ENCODE measurements at places on chromosomes 11 and 22.

- no peak for DNase-seq
These were observed 303.5 kb downstream of the TBC1D22A start for GRCh38 chr22:47065756-47066615.

DNA sequence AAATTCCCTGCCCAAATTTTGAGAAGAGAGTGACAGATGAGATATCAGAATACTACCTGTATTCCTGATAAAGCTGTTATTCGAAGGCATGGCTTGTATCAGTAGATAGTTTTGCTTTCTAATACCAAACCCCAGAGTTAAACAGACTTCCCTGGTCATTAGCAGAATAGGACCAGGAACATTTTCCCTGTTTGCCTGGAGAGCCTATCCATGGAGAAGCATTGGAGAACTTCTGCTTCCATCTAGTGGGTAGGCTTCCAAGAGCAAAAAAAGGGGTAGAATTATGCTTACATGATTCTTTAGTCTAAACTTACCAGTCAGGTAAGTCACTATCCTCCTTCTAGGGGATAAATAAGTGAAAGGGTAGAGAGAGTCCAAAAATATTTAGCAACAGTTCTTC lies 14.2 kb downstream of the PDE3B start:
- no peak for DNase-seq

DNA sequence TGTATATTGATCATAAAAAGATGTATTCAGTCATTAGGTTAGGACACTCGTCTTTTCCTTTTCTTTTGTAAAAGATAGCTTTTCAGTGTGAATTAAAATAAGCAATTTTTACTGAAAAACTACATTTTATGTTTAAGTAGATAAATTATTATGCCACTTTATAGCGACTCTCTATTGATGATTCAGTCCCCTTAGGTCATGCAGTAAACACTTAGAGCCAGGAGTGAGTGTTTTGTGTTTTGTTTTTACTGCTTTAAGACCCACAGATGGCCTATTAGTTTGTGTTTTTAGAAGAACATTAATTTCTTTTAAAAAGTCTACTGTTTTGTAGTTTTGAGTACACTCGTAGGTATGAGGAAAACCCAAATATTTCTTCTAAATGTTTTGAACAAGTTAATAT lies 86.6 kb downstream of the YAP1 start:
- peak; percentile 38 for DNase-seq

DNA sequence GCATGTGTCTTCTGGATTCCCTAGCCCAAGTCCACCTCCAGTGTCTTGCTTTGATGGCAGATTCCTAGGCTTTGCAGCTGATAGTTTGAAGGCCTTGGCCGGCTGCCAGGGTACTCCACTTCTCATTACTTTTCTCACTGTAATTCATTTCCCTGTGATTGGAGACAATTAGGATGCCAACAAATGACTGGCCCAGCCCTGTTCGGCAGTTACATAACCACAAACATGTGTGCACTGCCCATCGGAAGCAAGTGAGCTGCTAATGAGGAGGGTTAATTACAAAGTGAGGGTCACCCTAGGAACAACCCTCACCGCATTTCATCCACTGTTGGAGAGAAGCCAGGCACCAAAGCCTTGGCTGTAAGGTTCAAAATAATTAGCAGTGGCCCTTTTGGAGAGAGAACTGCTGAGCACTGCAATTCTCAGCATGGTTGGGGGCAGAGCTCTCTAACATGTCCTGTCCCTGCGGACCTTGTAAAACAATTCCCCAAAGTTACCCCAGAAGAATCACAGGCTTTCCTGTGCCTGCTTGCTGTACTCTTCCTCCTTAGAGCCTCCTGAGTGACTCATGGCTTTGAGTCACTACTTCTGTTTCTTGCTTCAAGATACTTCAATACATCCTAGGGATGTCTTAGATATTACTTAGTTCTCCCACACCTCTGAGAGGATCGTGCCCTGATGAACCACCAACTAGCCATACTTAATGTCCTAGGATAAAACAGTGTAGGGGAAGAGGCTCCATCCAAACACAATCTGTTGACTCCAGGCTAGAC lies 109.7 kb upstream of the GALNT18 start:
- no peak for DNase-seq

DNA sequence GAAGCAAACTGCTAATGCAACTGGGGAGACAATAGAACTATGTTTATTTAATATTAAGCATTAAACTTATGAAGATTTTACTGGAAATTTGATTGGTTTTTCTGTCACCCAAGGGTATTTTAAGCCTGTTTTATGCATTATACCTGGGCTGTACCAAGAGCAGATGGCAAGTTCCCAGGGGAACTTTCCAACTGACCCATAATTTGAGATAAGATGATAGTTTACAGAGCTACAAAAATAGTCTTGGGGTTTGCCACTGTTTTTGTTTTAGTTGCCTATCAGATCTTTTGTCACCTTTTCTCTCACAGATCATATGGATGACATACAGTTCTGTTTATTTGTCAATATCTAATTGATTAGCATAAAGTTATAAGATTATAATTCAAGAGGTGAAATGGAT lies 43.9 kb downstream of the PDE3B start:
- no peak for DNase-seq

- DNase-seq: no peak
These were observed 436.9 kb downstream of the GUCY1A2 start for GRCh38 chr11:106581399-106581798.

DNA sequence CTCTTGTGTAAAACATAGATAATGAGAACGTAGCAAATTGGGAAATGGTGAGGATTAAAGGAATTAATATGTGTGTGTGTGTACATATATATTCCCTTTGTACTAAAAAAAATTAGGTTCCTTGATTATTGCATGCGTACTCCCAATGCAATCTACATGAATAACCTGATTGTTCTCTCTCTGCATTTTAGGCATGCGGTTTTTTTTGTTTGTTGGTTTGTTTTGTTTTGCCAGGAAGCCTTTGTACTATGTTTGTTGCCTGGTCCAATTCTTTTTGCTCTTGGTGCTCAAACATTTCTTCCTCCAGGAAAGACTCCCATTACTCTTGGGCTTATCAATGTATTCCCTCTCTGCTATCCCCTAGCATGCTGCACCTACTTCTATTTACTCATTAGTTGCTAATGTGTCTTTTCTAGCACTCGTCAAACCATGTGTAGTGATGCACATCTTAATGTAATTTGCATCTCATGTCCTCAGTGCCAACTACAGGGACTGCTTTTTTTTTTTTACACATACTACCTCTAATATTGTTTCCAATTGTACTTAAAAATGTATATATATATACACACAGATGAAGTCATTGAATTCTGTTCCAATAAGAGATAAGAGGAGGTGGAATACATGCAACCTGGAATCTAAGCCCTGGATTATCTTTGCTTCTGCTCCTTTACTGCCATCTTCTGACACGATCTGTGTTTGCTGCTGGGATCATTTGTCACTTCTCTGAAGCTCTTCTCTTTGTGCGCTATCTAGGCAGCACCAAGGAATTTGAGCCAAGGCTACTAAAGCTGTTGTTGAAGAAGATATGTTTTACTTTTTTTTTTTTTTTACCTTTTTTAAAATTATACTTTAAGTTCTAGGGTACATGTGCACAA lies 197.2 kb upstream of the ANO3 start:
- DNase-seq: peak; percentile 58

GRCh38 chr11:25218036-25218435 lies 721.2 kb downstream of the LUZP2 start:
- no peak for DNase-seq

- no peak for DNase-seq
These were observed 334.9 kb downstream of the OPCML start for GRCh38 chr11:133197425-133197824.

- DNase-seq: no peak
These were observed 21.0 kb downstream of the PARVB start for GRCh38 chr22:44045145-44045544.

- DNase-seq: no peak
These were observed 9.7 kb downstream of the INCENP start for GRCh38 chr11:62133328-62134065.

DNA sequence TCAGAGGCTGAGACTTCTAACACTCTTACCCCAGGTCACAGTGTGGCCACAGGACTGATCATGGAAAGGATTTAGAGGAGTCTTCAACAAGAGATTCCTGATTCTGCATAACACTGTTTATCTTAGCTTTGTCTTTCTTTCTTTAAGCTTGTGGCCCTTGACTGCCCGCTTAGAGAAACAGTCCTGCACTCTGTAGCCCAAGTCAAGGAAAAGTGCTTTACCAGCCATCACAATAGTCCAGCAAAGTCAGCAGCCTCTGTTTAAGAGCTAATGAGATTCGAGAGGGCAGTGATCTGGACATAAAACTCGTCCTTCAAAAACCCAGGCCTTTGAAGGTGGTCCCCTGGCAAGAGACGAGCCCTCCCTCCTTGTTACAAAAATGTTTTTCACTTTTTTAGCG lies 30.0 kb downstream of the PRDM10 start:
- no peak for DNase-seq

DNA sequence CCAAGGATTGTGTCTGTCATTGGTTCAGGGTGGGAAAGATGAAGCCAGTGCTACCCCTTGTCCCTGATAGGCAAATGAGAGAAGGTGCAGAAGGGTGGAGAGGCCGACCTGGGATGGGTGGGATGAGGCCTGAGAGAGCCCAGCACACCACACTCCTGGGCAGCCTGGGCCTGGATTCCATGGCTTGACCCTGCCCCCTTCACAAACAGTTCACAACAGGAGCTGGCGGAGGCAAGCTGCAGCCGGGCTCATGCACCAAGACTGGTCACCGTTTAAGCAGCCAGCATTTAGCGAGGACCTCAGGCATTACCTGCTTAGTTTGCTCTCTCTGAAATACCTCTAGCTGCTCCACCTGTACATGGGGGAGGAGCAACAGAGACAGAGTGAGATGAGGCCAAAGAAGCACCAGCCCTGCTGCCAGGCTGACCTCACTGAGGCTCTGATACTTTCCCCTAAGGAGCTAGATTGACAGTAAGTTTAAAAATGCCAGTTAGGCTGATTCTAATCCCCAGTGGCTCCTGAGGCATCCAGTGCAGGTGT lies 13.5 kb downstream of the IL18BP start:
- no peak for DNase-seq

DNA sequence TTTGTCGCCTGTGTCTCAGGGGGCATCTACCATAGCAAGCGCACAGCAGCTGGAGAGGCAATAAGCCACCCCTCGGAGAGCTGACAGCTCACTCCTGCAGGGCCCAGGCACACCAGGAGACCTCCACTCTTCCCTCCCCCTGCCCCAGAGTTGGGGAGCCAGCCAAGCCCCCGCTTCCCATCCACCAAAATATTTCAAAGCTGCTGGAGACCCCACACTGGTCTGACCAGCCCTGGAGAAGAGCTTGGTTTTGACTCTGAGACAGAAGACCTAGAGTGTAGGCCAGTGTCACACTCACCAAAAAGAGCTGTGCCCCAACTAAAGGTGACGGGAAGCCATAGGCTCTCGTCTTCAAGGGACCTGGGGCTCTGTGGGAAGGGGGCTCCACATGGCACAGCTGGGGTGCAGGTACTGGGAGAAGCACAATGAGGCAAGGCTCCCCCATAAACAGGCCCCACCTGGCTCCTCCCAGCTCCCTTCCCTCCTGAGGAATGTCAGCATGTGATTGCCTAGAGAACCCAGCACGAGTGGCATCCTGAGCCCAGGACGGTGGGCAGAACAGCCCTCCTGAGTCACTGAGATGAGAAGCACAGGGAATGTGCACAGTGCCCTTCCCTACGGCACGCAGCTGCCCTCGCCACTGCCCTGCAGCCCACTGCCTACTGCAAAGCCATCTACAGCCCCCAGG lies 5.8 kb upstream of the GNAZ start:
- no peak for DNase-seq

- DNase-seq: no peak
These were observed 20.7 kb upstream of the B3GAT1 start for GRCh38 chr11:134432776-134433175.

DNA sequence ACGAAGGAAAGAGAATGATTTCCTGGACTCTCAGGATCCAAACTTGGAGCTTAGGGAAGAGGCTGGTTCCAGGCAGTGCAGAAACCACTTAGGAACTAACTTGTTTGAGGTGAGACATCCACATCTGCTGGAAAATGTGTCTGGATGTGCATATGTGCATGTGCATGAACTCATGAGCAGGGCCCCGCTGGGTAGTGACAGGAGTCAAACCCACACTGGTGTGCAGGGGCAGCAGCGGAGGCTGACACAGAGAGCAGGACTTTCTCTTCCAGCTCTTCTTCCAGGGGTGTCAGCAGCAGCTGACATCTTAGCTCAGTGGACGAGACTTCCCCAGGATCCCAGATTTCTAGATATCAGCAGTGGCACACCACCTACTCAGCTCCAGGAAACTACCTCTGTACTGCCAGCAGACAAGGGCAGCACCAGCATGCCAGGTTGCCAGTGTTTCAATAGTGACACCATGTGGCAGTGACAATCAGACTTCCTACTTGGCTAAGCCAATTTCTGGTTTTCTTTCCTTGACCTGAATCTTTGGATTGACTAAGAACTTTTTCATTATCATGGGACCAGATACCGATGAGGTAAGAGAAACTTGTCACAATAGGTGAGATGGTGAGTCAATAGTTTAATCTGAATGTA lies 227.5 kb upstream of the ZC3H12C start:
- DNase-seq: peak; percentile 81

GRCh38 chr11:23856654-23857053 lies 640.2 kb upstream of the LUZP2 start:
- no peak for DNase-seq

DNA sequence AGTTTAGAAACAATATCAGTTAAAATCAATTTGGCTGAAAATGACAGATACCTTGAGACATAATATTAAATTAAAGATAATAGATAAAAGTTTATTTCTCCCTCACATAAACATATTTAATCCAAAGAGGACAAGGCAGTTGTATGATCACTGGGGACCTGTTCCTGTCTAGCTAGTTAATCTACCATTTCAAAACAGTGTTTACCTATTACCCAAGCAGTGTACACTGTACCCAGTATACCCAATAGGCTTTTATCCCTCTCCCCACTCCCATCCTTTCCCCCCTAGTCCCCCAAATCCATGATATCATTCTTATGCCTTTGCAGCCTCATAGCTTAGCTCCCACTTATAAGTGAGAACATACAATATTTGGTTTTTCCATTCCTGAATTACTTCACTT lies 229.7 kb upstream of the LARGE1 start:
- DNase-seq: no peak

DNA sequence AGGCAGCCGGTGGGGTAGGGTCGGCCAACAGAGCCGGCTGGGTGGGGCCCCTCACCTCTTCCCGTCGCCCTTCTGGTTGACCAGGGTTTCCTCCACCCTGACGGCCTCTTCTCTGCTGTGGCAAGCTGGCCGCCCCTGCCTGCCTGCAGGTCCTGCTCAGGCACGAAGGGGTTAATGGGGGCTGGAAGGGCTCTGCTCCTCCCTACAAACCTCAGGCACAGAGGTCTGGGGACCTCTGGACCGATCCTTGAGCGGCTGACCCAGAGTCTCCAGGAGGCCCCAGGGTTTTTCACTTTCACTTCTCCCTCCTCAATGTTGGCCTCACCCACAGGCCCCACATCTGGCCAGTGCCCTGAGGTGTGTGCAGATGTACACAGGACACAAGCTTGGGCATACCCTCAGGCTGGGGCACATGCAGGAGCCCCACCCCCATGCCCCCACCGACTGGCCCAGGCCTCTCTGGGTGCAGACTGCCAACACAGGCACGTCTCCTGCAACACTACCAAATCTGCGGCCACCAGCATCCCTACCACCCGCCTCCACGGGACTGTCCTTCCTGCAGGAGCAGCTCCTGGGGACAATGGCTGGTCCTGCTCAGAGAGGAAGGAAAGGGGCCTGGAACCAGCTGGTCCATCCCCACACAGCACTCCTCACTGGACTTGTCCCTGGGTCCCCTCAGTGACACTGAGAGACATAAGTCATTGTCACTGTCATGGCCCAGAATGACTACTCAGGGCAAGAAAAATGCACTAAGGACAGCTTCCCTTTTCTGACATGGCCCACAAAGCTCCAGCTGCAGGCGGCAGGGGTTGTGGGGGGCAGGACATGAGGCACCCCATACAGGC lies 3.2 kb upstream of the TBX1 start:
- DNase-seq: no peak

Data from NCI-H526 (cell line).